ENCODE measurements at places on chromosomes 16 and 17.

DNA sequence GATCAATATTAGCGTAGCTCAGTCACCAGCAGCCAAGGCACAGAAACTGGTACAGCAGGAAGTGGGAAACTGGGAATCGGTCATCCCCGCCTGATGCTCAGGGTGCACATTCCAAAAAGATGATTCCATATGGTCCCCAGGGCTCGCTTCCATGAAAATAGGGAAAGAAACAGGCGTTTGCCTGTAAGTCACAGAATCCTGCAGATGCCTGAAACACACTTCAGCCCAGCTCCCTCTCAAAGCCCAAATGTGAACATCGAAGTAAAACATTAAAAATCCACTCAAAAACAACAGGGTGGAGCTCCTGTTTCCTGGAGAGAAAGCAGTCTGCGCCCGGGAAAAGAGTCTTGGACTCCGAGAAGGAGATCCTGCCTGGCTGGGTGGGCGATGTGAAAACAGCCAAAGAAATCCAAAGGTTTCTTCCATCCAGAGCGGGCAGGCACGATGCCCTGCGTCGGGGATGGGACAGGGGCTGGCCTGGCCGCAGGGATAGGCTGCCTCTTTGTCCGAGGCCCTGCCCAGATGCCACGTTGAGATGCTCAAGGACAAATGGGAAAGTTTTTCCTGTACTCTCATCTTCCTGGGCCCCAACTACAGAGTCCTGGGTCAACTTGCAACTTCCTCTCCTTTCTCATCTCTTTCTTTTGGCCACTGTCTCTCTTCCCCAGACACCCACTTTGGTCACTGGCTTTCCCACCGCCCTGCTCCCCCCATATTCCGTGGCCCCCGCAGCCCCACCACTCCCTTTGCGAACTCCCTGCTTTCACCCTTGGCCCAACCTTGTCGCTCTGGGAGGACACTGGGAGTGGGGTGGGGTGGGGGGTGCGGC is 743 bp downstream of the WIPI1 start:
- DNase-seq: no peak

- DNase-seq: peak; percentile 53
These were observed at the start of gene CMIP for GRCh38 chr16:81444448-81445121. CMIP (plus strand) TSS chr16:81444808.

DNA sequence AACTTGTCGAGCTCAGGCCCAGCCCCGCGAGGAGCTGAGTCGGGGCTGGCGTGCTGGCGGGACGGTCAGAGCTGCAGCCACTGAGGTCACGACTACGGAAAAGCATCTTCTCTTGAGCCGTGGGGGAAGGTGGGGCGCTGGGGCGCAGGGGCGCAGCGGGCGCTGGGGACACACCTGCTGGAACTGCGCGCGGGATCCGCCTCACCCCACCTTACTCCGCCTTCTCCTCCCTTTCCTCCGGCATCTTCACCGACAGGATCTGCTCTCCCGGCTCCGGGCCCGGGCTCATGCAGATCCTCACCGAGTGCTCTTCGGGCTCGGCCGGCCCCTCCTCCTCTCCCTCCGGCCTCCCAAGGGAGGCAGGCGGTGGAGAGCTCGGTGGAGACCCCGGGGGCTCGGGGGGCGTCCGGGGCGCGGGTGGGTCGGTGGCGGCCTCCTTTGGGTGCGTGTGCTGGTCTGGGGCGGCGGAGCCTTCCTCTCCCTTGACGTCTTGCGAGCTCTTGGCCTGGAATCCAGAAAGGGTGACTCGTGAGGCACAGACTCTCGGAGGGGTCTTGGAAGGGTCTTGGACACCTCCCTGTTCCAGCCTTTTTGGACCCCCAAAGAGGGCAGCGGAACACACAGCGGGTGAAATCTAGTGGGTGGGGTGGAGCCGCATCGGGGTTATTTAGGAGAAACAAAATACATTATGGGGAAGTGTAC is 81.8 kb upstream of the KIFC3 start:
- DNase-seq: no peak

DNA sequence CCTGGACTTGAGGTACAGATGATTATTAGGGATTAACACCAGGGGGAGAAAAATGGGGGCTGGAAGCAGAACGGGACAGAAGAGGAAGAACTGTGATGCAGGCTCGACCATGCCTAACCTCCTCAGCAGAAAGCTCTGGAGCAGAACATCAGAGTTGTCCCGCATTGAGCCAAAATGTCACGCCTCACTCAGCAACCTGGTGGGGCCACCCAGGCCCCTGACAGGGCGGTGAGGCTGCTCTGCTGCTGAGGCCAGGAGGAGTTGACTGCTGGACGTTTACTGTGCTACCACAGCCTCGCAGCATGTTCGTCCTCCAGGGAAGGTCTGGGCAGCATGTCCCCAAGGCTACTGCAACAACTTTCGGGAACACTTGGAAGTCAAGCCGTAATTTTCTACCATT is 6.5 kb upstream of the ULK2 start:
- no peak for DNase-seq

- DNase-seq: no peak
These were observed 303.9 kb downstream of the IRF8 start for GRCh38 chr16:86202760-86203426.

- no peak for DNase-seq
These were observed 155.7 kb downstream of the SOCS1 start for GRCh38 chr16:11100239-11100750.

DNA sequence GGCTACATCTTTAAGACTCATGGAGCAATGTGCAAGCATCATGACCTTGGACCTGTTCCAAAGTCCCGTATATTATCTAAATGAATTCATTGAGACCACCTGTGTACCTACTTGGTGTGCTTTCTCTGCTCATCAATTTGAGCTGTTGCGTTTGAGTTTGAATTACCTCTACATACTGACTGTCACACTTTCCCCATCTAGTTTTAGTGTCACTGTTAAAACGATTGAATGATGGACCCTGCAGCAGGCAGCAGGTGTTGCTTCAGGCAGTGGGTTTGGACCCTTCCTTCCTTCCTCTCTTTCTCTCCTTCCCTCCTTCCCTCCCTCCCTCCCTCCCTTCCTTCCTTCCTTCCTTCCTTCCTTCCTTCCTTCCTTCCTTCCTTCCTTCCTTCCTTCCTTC is 33.9 kb upstream of the ZKSCAN2 start:
- no peak for DNase-seq

All from D721Med (cell line).